ENCODE measurements at places on chromosomes 16 and 17.

DNA sequence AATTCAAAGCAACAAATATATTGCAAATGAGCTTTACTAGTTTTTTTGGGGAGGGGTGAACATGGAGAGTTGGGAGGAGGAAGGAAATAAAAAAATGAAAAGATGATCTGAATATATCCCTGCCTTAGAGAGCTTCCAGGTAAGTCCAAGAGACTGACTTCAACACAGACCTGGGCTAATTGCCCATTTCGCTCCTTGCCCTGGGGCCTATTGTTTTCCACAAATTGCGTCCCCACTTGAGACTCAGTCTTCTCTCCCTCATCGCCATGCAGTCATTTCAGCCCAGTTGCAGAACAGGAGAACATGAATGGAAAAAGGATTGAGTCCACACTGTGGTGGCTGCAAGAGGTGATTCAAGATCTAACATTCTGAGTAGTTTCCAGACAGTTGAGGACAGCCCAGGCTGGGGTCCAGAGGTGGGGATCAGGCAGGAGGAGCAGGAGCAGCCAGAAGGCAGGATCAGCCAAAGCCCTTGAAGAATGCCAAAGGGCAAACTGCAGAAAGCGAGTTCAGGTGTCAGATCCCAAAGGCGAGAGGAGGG is 21.6 kb upstream of the TOB1 start:
- no peak for DNase-seq

GRCh38 chr17:39223907-39224777 is 1.6 kb downstream of the STAC2 start:
- no peak for DNase-seq

- DNase-seq: no peak
Measured at GRCh38 chr17:78596871-78597764, 19.9 kb upstream of the DNAH17 start.

DNA sequence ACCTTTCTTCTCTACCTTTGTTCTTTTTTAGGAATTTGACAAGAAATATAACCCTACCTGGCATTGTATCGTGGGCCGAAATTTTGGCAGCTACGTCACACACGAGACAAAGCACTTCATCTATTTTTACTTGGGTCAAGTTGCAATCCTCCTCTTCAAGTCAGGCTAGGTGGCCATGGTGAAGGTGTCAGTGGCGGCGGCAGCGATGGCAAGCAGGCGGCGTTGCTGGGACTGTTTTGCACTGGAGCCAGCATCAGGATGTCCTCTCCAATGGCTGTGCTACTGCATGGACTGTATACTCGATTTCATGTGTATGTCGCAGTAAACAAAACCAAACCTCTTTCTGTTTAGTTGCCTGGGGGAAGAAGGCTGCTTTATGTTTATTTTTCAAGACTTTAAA is 5.9 kb downstream of the DYNLL2 start:
- no peak for DNase-seq

DNA sequence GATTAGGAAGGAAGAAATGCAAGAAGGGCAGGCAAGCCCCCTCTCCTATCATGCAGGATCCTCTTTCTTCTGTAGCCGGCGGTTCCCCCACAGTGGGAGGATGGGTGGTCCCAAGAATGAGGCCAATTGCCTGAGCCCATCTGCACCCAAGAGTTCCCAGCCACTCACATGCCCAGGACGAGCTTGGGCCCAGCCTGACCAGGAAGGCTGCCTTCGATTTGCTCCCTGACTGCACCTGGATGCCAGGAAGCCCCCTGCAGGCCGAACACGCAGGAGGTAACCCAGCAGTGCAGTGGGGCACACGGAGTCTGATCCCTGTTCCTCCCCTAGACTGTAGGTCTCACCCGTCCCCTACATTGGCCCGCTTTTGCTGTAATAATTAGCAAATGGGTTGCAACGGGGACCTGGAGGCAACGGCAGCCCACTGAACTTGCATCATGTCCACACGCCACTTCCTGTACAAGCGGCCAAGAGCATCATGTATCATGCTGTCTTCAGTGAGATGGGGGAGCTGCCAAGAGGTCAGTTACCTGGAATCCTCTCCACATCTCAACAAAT is 67.5 kb downstream of the AMFR start:
- DNase-seq: no peak

DNA sequence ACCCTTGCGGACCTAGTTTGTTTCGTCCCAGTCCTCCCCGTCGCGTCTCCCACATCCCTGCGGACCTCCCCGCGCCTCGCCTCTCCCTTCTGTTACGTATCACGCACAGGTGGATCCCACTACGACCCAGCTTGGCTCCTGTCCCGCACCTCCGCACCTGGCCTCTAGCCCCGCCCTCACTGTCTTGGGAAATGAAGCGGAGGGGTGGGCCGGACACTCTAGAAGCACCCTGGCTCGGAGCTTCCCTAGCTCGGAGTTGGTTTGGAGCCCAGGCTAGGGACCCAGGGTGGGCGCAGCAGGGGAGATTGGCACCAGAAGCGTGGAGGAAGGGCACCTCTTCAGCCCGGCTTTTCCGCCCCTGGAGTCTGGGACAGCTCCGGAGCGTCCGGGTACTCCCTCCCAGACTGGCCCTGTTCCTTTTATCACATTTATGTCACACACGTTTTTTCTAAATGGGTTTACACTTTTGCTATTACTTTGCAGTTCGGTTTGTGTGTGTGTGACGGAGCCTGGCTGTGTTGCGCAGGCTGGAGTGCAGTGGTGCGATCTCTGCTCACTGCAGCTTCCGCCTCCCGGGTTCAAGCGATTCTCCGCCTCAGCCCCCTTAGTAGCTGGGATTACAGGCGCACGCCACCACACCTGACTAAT is 1.4 kb upstream of the CEMP1 start:
- DNase-seq: no peak

- DNase-seq: no peak
Measured at GRCh38 chr17:49525831-49526741, 31.0 kb downstream of the NGFR start.

GRCh38 chr17:41909088-41909487 is 9.7 kb downstream of the ACLY start:
- DNase-seq: no peak

GRCh38 chr17:7421186-7421585 is 1.1 kb downstream of the SPEM1 start:
- no peak for DNase-seq

DNA sequence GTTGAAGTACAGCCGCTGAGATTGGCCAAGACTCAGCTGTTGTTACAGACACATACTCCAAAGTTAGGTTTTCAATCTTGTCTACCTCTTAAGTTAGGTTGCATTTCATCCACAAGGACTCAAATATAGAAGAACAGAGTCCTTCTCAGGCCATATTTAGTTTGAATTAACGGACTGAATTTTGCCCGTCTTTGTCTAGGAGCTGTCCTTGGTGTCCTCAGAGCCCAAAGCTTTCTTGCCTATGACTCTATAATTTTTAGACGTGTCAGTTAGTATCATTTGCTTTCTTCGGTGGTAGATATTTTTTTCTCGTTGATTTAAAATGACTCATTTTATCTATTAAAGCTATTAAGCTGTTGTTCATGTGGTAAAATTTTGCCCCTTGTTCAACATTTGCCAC is 403.2 kb downstream of the HS3ST3B1 start:
- DNase-seq: no peak

DNA sequence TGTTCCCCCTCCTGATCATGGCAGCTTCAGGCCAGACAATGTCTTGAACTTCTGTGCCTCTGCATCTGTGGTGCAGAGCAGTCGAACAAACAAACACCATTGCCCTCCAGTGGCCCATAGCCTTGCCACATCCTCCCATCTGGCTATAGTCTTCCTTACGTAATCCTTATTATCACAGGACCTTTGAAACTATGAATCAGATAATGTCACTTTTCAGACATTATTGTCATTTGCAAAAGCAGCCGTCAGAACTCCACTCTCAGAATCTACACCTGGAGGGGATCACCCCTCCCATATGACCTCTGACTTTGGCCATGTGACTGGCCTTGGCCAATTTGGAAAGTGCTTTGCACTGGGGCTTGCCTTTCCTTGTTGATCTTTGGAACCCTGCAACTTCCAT is 387.3 kb downstream of the MAF start:
- DNase-seq: no peak

DNA sequence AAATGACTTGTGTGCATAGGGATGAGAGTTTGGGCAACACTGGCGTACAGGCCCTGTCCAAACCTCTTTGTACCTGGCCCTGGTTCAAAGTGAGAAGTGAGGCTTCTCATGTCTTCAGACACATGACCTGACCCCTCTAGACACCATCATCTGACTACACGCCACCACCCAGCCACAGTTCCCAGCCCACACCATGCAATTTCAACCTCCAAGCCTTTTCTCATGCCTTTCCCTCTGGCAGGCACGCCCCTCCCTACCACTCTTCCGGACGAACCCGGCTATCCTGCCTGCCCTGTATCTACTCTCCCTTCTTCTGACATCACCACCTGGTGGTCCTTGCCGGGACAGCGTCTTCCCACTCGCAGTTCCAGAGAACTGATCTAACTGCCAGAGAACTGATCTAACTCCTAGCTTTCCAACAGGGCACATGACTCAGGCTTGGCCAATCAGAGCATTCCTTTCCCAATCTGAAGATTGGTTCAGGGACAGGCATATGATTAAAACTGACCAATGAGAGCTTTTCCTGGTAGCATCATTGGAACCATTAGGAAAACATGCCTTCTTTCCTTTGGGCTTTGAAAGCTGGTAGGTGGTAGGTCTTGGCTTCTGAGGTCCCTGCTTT is 27.1 kb upstream of the IL21R start:
- peak; percentile 27 for DNase-seq

GRCh38 chr17:28142305-28142704 is 99.8 kb downstream of the NLK start:
- DNase-seq: no peak

DNA sequence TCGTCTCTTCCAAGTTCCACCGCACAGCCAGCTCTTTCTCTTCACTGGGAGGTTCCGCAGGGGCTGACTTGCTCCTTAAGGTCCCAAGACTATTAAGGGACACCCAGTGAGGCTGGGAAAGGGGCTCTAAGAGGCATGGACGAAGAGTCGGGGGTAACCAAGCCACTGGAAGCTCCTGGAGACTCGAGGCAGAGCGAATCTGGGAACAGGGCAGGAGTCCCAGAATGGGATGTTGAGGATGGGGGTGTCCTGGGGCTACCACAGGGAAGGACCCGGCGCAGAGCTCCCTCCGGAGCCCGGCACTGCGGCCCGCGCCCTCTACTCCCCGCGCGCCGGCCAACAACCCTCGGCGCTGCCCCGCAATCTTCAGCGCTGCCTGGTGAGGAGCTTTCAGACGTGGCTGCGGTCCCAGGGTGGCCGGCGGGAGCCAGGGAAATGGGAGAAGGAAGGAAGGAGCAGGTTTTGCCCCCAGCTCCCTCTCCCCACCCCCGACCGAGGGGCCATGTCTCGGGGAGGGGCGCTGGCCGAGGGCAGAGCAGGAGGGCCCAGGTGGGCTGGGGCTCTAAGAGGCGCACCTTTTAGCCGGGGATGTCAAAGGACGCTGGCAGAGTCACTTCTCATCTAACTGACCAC is 581 bp downstream of the CHST5 start:
- DNase-seq: no peak

DNA sequence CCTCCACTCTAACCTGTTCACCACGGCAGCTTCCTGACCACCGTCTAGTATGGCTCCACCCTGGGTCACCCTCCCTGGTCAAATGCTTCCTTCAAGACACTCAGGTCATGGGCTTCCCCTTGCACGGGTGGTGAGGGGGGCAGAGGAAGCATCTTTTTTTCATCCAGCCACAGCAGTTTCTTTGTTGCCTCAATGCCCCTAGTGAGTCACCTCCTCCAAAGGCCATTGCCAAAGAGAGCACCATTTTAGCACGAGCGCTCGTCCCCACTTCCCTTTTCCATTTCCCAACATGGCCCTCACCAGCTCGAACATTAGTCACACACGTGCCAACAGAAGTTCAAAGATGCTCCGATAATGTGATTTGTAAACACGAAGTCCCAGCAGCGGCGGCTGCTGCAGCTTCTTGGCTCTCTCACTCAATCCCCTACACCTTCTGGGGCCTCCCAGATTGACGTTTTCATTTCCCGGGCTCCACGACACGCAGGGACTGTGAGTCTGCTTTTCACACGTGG is 134.6 kb downstream of the GAS7 start:
- no peak for DNase-seq

DNA sequence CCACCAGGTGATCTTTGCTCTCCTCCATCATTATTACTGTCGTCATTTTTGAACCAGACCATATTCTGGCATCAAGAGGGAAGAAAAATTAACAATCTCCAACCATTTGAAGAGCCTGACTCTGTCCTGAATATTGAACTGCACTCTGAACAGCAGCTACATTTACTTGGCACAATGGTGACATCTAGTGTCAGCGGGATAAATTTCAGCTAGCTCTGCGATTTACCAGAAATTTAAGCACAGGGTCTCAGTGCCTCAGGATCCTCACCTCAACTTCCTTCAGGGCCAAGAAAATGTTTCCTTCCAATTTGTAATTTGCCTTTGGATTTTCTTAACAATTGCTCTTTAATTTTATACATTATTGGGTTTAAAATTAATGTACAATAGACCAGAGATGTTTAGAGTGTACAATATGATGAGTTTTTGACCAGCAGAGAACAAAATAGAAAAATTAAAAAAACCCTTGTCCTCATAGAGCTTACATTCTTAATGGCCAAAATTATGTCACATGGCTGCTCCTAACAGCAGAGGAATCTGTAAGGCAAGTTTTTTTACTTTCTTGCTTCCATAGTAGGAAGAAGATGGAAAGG is 10.7 kb upstream of the ZNF19 start:
- peak; percentile 3 for DNase-seq

DNA sequence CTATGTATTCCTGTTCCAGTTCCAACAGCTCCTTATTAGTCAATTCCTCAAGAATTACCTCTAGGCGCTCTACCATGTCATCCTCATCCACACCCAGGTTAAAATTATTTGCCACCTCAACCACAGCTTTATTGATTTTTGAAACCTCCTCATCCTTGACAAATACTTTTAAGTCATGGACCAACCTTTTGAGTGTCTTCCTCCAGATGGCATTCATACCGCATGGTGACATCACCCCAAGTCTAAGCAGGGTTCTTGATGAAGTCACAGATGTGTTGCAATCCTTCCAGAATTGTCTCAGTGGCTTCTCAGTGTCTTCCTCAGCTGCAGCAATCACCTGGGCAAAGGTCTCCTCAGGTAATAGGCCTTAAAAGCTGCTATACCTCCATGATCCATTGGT is 40.1 kb downstream of the BCL7C start:
- DNase-seq: no peak

DNA sequence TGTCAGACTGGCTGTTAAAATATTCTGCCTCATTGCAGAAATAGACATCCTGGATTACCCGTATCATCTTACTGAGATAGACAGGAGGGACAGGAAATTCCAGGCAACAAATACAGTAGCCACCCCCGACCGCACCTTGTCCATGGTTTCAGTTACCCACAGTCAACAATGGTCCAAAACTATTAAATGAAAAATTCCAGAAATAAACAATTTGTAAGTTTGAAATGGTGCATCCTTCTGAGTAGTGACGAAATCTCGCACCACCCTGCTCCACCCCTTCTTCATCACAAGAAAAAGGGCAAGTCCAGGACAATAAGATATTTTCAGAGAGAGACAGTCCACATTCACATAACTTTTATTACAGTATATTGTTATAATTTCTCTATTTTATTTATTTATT is 23.6 kb upstream of the PRSS54 start:
- no peak for DNase-seq

- no peak for DNase-seq
Measured at GRCh38 chr16:10847176-10847575, 28.6 kb upstream of the TVP23A start.

GRCh38 chr17:80468242-80468641 is 8.2 kb downstream of the NPTX1 start:
- DNase-seq: no peak

GRCh38 chr16:10906482-10906881 is 29.5 kb downstream of the CIITA start:
- no peak for DNase-seq

- no peak for DNase-seq
Measured at GRCh38 chr17:60601447-60602384, 1.7 kb downstream of the PPM1D start.

- no peak for DNase-seq
Measured at GRCh38 chr16:85664580-85665372, 24.0 kb downstream of the GINS2 start.
